ENCODE measurements at places on chromosomes 1 and 21. TPM values are rescaled to one million over a fixed set of nuclear protein-coding genes. Genes with fewer than 3 reads are reported as not detected.

- DNase-seq: no peak
Observed at GRCh38 chr1:25999041-25999800, 1.4 kb upstream of the PAFAH2 start.

DNA sequence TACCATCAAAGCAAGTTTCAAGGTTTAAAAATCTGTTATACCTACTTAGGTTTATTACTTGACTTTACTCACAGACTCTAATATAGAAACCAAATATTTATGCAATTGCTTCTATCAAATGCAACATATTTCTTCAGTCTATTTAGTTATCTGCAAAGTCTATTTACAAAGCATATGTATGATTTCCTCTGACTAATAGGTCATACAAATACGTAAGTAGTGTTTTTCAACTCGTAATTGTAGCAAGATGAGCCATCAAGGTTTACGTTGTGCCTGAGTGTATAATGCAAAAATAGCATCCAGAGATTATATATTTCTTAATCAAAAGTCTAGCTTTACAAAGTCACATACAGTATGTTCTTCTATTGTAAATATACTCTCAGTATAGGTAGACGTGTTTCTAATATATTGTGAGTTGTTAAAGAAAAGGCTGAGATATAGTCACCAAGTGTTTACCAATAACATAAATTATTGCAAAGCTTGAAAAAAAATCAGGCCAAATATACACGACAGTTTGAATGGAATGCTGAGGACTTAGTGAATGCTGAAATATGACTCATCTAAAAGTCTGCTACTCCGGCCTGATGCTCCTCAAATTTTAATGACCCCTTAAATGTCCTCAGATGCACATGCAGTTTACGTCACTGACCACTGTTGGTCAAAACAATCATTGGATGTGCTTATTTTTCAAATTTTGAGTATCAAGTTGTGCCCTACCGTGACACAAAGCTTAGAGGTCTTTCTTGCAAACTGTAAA lies 48.4 kb downstream of the ADAMTS5 start:
- DNase-seq: no peak

GRCh38 chr1:111629190-111629954 lies 9.8 kb downstream of the RAP1A start:
- DNase-seq: no peak

GRCh38 chr1:193069748-193070385 lies 10.5 kb downstream of the RO60 start:
- DNase-seq: no peak

LRRC39 gene
- 90.7 TPM for total RNA-seq

PDC gene
- total RNA-seq: not detected
